ENCODE measurements at places on chromosomes 5 and 9. TPM values are rescaled to one million over a fixed set of nuclear protein-coding genes. Genes with fewer than 3 reads are reported as not detected.

Gene RNF183
- total RNA-seq: not detected

Gene KIF12
- not detected for total RNA-seq

Gene LRRC70
- total RNA-seq: 43.4 TPM

Gene GNPDA1
- 28.5 TPM for total RNA-seq

Gene QRFP
- total RNA-seq: not detected

Gene PCDHA10
- 0.13 TPM for total RNA-seq

Gene FBLL1
- 1.1 TPM for total RNA-seq

Gene ECM2
- total RNA-seq: not detected

Gene SPINK1
- not detected for total RNA-seq

Gene RABGAP1
- 34.4 TPM for total RNA-seq

Gene TXNDC8
- total RNA-seq: not detected

Gene SV2C
- under 0.01 TPM for total RNA-seq

Gene LCN9
- total RNA-seq: not detected

Gene PCDHB6
- 0.13 TPM for total RNA-seq

Gene LCN15
- total RNA-seq: 0.13 TPM

Gene TLE1
- 82.4 TPM for total RNA-seq

Gene CDC20B
- not detected for total RNA-seq

Gene HDAC3
- 46.6 TPM for total RNA-seq

Gene SAXO1
- total RNA-seq: not detected

Gene CDH9
- not detected for total RNA-seq

Gene SNX24
- total RNA-seq: 5.3 TPM

Gene LHX6
- 1.9 TPM for total RNA-seq

Gene SPINK5
- 0.13 TPM for total RNA-seq

Gene CENPH
- 3.5 TPM for total RNA-seq

Gene PLPPR1
- total RNA-seq: not detected

Gene FAM153A
- not detected for total RNA-seq

Gene C9orf72
- total RNA-seq: 5.3 TPM

Gene SPATA31A3
- total RNA-seq: not detected

Gene PTGES
- total RNA-seq: 0.26 TPM

Gene CCL27
- not detected for total RNA-seq

Gene IRX4
- not detected for total RNA-seq

Gene MLANA
- total RNA-seq: not detected

Gene RFX3
- total RNA-seq: 4.9 TPM

Gene FGFR4
- total RNA-seq: 2.4 TPM

Gene RNF180
- 2.9 TPM for total RNA-seq

Gene SCGB3A2
- total RNA-seq: not detected

Gene C5orf15
- 28.3 TPM for total RNA-seq

Gene RANBP3L
- under 0.01 TPM for total RNA-seq

Gene OR13J1
- not detected for total RNA-seq

Gene HTR4
- total RNA-seq: not detected

Gene GTF2H2
- total RNA-seq: 9.1 TPM

Gene ELOVL7
- 0.51 TPM for total RNA-seq

Gene RABL6
- total RNA-seq: 51.1 TPM

Gene POC5
- 7.4 TPM for total RNA-seq

Gene SH3RF2
- not detected for total RNA-seq

Gene ANKH
- 42.4 TPM for total RNA-seq

Gene PWWP2A
- 9.0 TPM for total RNA-seq

Gene PRSS3
- total RNA-seq: 12.8 TPM

Gene GFPT2
- total RNA-seq: 0.13 TPM

Gene WDR31
- total RNA-seq: 0.38 TPM

Gene ACOT12
- not detected for total RNA-seq

Gene IL13
- not detected for total RNA-seq

Gene PHF24
- under 0.01 TPM for total RNA-seq

Gene BTNL8
- 0.13 TPM for total RNA-seq

Gene MYMK
- not detected for total RNA-seq

Gene PLCXD3
- total RNA-seq: 0.64 TPM

Gene HMGCS1
- total RNA-seq: 73.2 TPM
